ENCODE measurements at places on chromosomes 2 and 18.

GRCh38 chr18:73893880-73894279, 253.8 kb downstream of the FBXO15 start:
- no peak for DNase-seq

GRCh38 chr2:187842978-187843847, 289.0 kb upstream of the TFPI start:
- peak; percentile 12 for DNase-seq

- no peak for DNase-seq
These were observed 53.8 kb upstream of the FOSL2 start for GRCh38 chr2:28338831-28339321.

- DNase-seq = no peak
These were observed 35.1 kb downstream of the TANC1 start for GRCh38 chr2:159003555-159003954.

- no peak for DNase-seq
These were observed 81.3 kb downstream of the STRADB start for GRCh38 chr2:201532686-201533304.

- no peak for DNase-seq
These were observed 47.7 kb upstream of the GBX2 start for GRCh38 chr2:236215761-236216333.

DNA sequence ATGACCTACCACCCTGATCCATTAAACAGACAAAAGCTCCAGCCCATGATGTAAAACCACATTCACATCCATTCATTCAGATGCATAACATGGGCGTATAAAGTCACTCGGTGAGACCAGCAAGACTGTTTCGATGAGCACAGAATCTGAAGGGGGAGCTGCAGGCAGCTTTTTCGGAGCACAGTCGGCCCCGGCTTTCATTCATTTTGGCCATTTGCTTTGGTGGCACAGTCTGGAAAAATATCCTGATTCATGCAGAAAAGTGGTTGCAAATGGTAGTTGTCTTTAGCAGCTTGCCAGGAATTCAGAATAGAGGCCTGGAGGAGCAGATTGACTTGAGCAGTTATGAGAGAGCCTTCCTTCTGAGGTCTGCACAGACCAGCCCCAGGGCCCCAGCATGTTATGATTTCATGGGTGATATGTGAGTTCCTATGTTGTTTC, 11.2 kb downstream of the ARID5A start:
- no peak for DNase-seq

GRCh38 chr18:62730941-62731340, 15.6 kb downstream of the PHLPP1 start:
- DNase-seq = no peak

GRCh38 chr2:240235149-240235803, 94.8 kb upstream of the OTOS start:
- no peak for DNase-seq

DNA sequence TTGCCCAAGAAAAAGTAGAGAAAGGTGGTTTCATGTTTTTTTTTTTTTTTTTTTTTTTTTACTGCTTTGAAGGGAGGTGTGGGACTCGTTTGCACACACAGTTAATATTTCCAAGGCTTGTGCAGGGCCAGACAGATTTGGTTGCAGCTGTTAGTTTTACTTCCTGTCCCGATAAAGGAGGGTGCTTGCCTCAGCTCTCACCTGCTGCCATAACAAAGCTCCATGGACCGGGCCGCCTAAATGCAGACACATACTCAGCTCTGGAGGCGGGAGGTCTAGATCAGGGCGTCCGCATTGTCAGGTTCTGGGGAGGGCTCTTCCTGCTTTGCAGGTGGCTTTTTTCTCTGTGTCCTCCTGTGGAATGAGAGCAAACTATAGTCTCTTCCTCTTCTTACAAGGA, 69.9 kb downstream of the ODC1 start:
- no peak for DNase-seq

GRCh38 chr2:12396699-12397098, 320.0 kb upstream of the TRIB2 start:
- no peak for DNase-seq

- no peak for DNase-seq
These were observed 34.3 kb downstream of the DSG4 start for GRCh38 chr18:31410716-31411483.

- no peak for DNase-seq
These were observed 60.6 kb downstream of the CCNT2 start for GRCh38 chr2:134979221-134979620.

DNA sequence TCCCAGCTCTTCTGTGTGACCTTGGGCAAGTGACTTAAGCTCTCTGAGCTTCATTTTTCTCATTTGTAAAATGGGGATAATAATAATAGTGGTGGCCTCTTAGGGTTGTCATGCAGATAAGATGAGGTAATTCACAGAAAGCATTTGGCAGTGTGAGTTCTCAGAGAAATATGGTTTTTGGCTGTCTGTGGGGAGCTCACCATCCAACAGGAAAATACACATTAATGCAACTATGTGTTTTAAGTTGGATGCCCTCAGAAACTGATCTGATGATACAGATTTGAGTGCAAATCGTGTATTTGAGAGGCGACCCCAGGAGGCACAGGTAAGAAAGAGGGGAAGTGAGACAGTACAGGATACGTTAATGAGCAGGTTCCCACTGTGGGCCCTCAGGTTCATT, 56.1 kb upstream of the SPRED2 start:
- no peak for DNase-seq

DNA sequence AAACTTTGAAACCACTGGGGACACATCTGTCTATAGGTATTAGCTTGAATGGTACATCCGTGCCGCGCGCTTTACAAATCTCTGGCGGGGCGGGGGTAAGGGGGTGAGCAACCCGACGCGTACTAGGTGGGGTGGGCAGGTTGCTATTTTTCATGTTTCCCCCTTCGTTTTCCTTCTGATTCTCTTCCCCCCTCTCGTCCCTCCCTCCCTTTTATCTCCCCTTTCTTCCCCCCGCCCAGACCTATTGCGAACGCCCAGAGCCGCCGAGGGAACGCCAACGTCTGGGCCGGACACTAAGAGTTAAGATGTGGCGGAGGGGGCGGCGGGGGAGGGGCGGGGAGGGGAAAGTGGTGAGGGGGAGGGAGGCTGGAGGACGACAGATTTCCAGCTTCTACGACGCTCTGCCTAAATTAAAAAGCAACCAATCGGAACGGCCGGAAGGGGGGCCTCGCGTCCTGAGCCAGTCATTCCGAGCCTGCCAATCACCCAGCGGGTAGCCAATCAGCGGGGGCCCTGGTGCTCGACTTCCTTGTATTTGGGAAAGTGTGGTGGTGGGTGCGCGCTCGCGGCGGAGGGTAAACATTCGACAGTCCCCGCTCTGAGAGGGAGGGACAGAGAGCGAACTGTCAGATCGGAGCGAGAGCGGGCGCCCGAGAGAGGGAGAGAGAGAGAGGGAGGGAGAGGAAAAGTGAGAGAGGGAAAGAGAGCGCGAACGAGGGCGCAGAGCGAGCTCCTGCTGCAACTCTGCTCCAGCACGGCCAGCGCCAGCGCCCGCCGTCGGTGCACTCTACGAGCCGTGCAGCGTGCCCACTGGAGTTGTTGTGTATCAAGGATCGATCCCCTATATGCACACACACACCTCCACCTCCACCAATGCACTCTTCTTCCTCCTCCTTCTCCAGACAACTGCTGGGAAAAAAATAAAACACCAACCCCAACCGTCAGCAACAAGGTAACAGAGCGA, at the start of gene POU3F3:
Gene POU3F3 (plus strand): TSS at position 582 of the 964 bp plus-strand sequence. CDS start 1,396 bp downstream, outside the sequence.
- DNase-seq = peak; percentile 95
